ENCODE measurements at places on chromosomes 6 and 20.

- no peak for DNase-seq
Measured at GRCh38 chr20:24309596-24309995, 159.8 kb upstream of the SYNDIG1 start.

DNA sequence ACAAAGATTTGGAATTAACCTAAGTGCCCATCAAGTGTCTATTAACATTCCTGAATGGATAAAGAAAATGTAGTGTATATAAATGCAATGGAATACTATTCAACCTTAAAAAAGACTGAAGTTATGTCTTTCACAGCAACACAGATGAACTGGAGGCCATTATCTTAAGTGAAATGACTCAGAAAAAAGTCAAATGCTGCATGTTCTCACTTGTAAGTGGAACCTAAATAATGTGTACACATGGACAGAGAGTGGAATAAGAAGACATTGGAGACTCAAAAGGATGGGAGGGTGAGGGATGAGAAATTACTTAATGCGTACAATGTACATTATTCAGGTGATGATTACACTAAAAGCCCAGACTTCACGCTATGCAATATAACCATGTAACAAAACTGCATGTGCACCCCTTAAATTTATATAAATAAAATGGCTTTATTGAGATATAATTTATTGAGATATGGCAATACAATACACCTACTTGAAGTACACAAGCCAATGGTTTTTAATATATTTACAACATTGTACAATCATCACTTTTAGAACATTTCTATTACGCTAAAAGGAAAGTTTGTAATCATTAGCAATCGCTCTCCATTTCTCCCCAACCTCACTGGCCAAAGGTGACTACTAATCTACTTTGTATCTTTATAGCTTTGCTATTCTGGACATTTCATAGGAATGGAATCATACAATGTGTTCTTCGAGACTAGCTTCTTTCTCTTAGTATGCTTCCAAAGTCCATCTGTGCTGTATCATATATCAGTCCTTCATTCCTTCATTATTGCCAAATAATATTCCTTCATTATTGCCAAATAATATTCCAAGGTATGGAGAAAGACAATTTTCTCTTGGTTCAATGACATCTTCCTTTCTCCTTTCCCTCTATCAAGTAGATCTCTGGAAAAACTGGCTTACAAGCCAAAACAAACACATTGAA is 5.8 kb downstream of the STX7 start:
- DNase-seq = no peak

- DNase-seq = no peak
Measured at GRCh38 chr20:32971703-32972161, 32.5 kb downstream of the SUN5 start.

- DNase-seq = no peak
Measured at GRCh38 chr20:44856856-44857448, 28.6 kb upstream of the YWHAB start.

DNA sequence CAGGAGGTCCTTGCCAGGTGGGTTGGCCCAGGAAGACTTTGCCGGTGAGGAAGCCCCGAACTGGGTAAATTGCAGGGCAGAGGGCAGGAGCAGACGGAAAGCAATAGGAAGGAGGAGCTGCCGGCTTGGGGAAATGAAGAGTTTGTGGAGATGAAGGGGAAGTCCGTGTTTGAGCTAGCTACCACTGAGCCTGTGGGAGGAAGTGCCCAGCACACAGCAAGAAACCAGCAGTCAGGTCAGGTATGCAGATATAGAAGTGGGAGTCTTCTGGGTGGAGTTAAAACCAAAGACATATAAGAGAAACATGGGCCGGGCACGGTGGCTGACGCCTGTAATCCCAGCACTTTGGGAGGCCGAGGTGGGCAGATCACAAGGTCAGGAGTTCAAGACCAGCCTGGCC is 34.7 kb downstream of the CD24 start:
- no peak for DNase-seq

DNA sequence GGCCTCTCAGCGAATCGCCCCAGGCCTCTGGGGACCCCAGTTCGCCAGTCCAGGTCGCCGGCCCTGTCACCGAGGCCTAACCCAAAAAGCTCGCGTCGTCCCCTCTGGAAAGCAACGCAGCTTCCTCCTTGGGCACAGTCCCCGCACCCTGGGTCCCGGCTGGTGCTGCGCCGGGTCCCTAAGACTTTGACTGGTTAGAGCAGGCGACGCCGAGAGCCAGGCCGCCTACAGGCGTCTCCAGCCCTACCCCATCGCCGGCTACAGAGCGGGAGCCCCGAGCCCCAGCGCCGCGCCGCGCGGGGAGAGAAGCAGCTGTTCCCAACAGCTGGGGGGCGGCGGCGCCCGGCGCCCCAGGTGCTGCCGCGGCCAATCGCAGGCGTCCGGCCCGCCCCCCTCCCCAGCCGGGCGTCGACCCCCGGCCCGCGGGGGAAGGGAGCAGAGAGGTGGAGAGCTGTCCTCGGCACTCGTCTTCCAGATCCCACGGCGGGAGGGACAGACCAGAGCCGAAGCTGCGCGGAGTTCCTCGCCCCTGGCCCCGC is 540 bp upstream of the RBM24 start:
- no peak for DNase-seq

All from NCI-H2081 (cell line).